Fibroblast of skin of left quadriceps (primary cell): ENCODE measurements at places on chromosomes 2 and 18.
A peak's percentile ranks its signal among the peaks of the same experiment; 100 is the strongest.

DNA sequence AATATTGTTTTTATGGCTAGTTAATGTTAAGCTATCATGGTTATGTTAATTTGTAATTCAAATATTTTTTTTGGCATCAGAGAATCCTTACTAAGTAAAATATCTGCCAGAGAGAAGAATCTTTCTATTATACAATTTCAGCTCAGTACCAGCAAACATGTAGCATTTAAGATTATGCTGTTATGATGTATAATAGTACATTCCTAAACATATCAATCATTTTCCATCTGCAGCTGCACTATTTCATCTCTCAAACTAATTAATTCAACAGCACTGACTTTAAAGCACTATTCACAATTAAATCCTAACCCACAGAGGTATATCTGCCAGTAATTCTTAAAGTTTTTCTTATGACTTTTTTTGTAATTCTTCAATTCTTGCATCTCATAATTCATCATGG, 250.6 kb downstream of the CD226 start:
- DNase-seq = no peak

- no peak for DNase-seq
These were observed 1.6 kb upstream of the RHOB start for GRCh38 chr2:20444993-20445910.

DNA sequence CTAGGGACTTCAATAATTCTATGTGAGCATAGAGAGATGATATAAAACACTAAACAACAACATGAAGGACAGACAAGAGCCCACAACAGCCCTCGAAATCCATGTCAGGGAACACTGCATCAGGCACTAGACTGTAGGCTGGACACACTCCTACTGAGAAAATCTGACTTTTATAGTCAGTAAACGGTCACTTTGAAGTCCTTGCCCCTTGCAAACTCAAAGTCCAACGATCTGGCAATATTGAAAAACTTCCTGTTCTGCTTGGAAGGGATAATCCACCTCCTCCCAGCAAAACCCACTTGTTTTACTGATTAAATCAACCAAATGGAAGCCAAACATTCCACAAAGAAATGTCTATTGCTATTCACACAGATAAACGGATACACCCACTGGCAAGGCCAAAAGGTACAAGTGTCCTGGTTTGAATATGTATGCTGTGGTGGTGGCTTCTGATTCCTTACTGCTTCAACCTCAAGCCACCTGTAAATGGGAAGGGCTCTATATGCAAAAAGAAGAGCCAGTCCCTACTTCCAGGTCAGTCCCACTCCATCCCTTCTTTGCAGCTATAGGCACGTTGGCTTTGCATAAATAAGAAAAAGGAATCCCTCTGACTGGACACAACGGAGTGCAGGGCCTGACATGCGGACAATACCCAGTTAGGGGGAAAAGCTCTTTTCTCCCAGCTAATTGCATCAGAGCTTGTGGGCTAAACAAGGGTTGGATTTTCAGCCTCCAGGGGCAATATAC, 56.6 kb downstream of the STK39 start:
- DNase-seq = no peak

- no peak for DNase-seq
These were observed 152.3 kb upstream of the ZSWIM2 start for GRCh38 chr2:187001248-187001647.

- no peak for DNase-seq
These were observed 4.9 kb upstream of the DUSP2 start for GRCh38 chr2:96150007-96150640.

- no peak for DNase-seq
These were observed 141.8 kb upstream of the ST6GAL2 start for GRCh38 chr2:107027810-107028209.

GRCh38 chr2:190069936-190070696, 7.6 kb upstream of the MSTN start:
- peak; percentile 48 for DNase-seq

DNA sequence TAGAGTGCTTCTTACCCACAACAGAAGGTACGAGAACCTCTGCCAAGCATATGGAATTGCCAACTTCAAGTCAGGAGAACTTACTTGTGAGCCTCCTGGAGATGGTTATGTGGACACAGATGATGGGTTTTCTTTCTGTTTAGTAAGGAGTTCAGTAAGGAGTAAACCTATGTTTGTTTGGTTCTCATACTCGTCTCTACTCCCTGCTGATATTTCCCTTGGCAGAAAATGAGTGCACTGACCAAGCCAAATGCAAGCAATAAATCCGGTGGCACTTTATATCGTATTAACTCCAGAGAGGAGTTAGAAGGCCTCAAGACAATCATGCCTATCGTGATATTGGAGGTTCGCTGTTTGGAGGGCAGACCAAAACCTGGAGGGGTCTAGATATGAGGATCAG, 83.2 kb upstream of the CYP1B1 start:
- DNase-seq = no peak

GRCh38 chr2:144675331-144675730, 155.4 kb upstream of the ZEB2 start:
- DNase-seq = no peak

DNA sequence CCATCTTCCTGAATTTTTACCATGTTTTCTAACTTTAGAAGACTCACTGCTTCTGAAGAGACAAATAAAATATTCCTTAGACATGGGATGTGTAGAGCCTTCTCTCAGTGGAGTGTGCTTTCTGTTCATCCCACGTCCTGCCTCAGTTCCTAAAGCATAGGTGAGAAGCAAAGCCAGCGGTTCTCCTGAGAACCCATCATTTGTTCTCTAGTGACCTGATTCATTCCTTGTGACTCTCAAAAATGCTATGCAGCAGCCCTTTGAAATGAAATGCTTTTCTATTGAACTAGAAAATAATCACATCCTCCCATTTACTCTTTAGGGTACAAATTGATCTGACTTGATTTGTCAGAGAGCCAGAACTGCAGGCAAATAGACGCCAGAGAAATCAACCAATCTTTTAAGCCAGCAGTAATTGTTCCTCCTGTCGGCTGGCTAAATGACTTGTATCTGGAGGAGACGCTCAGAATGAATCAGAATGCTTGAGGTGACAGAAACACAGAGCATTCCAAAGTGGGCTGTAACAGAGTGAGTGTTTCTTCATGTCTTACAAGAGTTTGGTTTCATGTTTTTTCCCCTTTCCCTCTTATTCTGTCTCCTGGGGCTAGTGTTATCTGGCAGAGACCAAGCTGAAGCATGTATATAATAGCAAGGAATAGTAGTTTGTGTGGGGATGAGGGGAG, 81.3 kb upstream of the TMEM178A start:
- DNase-seq = peak; percentile 26

DNA sequence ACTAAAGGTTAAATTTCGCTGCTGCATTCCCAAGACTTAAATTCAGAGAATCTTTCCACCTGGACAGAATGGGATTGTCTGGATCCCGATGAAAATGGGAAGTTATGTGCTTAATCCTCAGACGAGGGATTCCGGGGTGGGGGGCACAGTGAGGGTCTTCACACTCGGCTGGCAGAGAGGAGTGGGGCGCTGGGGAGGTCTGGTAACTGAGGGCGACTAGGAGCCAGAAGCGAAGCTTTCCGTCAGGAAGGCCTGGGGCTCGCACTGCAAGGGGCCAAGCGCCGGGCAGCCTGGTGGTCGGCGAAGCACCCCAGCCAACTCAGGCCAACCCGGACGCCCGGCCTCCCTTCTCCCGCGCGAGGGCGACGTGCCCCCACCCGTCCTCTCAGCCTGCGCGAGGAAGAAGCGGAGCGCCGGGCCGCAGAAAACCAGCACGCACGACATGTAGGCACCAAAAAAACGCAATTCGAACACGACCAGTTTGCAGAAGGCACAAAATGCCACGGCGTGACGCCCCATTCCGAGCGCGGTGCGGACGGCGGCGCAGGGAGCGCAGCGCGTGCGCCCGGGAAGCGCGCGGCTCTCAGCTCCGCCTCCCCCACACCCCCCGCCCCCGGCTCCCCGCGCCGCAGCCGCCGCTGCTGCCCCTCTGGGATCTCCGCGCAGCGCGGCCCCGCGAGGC, 188.1 kb downstream of the ZEB2 start:
- no peak for DNase-seq

GRCh38 chr18:62814132-62814759, 98.9 kb downstream of the PHLPP1 start:
- DNase-seq = no peak

- no peak for DNase-seq
These were observed 95.7 kb upstream of the POU3F3 start for GRCh38 chr2:104758199-104758620.

DNA sequence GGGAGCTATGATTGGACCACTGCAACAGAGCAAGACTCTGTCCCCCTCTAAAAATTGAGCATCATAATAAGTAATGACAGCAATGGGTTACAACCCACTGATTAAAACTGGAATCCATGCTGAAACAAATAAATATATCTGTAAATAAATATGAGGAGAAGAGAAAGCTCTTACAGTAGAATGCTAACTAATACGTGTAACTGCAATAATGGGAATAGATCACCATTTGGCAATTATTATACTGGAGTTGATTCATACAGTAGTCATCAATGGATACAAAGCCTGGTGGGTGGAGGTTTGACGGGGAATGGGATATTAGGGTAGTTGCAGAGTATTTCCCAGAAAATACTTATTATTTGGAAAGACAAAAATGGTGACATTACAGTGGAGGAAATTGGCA, 6.1 kb upstream of the INO80B start:
- no peak for DNase-seq
